Panc1 (cell line): ENCODE measurements at places on chromosomes 1 and 21. TPM values are rescaled to one million over a fixed set of nuclear protein-coding genes. Genes with fewer than 3 reads are reported as not detected.

DNA sequence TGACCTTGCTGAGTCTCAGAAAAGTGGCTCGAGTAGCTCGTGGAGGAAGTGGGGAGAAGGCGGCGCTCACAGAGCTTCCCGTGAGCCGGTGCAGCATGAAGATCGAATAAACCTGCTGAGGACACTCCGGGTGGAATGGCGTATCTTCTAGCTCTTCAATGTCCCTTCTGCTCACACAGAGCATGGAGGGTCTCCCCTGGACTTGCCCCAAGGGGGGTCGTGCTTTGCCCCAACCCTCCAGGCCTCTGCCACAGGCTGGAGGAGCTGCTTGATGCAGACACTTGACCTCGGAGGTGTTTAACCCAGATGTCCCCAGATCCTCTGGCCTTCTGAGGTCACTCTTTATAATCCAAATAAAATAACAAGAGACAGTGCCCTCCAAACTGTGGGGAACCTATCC lies 2.2 kb upstream of the KRTAP10-12 start:
- DNase-seq: no peak

DNA sequence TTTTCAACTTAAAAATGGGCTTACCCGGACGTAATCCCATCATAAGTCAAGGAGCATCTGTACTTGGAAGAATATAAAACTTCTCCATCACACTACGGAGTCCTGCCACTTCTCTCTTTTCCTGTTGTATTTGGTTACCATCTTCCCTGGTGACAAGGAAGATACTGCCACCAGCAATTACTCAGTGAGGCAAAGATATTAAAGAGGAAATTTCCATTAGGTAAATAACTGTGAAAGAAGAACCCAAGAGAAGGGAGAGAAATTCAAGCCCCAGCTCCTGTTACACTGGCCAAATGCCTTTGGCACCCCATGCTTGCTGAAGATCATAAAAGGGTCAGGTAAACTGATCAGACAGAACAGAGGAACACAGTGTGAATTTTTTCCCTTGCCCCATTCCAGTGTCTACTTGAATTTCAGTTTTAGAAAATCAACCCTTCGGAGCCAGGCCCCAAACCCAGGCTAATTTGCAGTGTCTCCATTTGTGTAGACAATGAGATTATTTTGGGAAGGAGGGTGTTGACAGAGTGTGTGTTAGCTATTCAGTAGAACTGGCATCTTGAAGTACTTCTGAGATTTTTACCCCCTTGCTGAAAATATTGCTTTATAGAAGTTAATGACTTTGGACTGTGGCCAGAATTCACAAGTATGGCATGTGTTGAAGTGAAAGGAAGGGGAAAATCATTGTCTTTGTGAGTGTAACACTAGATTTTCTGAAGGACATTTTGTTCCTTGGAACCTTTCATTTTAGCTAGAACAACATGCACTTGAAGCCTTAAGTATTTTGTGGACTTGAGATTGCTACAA lies 167.1 kb downstream of the DHRS3 start:
- no peak for DNase-seq

- no peak for DNase-seq
These were observed 59.3 kb upstream of the B3GALNT2 start for GRCh38 chr1:235563513-235564061.

DNA sequence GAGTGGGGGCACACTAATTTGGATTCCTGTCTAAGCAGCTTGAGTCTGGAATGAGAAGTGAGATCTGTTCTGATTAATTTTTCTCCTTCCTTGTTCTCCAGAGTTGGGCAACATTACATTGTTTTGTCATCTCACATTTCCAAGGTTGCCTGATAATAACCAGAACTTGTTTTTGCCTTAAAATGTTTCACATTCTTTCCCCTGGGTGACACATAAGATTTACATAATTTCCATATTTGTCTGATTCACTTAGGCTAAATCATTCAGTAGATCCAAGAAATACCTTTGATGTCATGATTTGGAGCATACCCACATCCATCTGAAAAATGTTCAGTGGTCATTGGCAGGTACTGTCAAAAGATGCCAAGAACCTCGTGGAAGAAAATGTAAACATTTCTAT lies 60.3 kb downstream of the XCL2 start:
- DNase-seq: no peak

DNA sequence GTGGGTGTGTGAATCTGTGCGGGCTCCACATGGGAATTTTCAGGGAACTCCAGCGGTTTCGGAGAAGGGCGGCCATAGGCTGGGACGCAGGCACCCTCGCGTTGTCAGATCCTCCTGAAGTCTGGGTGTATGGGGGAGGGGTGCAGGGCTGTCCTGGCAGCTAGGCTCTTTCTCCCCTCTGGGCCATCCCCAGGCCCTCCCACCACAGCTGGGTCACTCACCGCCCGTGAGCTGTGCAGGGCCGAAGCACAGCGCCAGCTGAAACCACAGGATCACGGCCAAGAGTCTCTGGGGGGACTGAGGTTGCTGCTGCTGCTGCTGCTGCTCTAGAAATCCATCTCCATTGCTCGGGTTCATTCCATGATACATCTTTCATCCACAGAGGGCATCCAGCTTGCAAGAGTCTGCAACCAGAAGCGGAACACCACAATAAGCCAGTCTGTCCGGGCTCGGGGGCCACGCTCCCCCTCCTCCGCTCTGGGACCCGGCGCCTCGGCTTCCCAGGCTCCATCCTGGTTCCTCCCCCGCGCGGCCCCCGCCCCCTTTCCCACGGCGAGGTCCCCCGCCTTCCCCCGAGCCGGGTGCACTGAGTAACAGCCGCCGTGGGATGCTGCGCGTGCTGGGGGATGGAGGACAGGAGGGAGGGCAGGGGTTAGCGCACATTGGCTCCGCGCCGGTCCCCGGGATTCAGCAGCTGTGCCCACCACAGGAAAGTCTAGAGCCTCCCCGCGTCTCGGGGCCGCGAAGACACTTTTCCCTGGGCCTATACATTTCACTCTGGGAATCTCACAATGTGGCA lies 720 bp downstream of the SUSD4 start:
- no peak for DNase-seq

GRCh38 chr21:42768324-42769121 lies 110.8 kb downstream of the WDR4 start:
- no peak for DNase-seq

The GBP6 gene
- total RNA-seq: not detected

DNA sequence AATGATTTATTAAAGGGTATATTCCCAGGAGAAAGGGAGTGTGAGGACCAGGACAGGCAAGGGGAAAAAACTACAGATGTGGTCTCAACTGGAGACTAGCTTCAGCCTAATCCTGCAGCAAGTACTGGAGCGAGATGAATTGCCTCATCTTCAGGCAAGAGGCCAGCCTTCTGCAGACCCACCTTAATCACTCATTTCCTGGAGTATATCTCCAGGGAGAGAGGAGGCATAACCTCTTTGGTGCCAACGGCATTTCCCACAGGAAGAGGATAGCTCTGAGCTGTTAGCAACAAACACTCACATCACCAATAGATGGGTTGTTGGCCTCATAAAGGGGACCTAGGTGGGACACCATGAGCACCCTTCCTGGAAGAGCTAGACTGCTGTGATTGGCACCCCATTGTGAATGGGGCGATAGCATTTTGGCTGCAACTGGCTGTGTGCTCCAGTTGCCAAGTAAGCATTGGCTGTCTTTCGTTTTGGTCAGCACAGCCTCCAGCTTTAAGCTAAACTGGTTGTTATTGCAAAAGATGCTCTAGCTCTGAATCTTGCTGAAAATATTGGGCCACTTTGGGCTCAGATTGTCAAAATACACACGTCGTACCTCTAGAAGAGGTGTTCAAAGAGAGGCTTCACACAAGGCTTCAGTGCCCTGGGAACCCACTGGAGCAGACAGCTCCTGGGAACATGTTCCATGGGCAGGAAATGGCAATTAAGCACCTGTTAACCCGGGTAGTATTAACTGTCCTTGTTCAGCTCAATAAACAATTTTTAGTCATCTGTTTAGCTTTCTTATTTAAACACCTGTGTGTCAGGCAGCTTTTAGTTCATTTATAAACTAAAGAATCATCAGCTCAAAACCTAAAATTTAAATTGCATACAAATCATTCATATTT lies 314.8 kb upstream of the C1orf87 start:
- DNase-seq: no peak

DNA sequence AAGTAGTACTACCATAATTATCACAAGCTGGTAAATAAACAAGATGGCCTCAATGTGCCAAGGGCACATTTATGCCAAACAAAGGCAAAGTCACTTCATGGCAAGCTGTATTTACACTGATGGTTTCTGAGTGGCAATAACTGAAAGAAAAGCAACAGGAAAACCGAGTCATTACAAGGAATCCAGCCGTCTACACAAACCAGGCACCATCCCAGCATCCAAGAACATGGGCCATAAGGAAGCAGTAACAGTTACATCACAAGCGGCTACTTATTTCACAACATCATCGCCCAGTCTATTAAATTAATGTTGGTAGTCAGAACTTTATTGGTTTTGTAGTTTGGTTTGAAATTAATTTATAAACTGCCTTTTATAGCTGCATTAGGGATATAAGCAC lies 214.2 kb downstream of the RERE start:
- DNase-seq: no peak

The CYP4A11 gene
- not detected for total RNA-seq

The FCRL1 gene
- not detected for total RNA-seq

The SELENBP1 gene
- 5.9 TPM for total RNA-seq

GRCh38 chr21:27024301-27024700 lies 57.4 kb upstream of the ADAMTS5 start:
- DNase-seq: no peak

The SELE gene
- total RNA-seq: not detected

GRCh38 chr1:153420306-153420705 lies 4.0 kb downstream of the S100A7A start:
- no peak for DNase-seq

GRCh38 chr1:112026016-112026415 lies 36.5 kb upstream of the KCND3 start:
- no peak for DNase-seq

- DNase-seq: no peak
These were observed 12.2 kb downstream of the CTSS start for GRCh38 chr1:150753416-150753815.

DNA sequence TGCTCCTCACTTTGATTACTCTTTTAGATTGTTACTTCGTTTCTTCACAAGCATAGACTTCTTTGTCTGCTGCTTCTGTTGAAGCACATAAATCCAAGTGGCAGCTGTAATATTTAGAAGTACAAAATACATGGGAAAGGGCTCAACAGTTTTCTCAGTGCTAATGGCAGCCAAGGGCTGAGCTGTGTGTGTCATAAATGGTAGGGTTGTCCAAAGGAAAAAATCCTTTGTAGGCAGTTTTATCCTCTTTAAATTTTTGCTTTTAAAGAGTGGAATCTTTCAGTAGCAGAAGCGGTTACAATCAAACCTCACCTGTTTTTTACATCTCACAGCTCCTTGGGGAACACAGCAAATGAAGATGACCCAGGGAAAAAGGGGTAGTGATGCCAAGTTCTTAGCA lies 650.8 kb downstream of the PLPP3 start:
- no peak for DNase-seq

DNA sequence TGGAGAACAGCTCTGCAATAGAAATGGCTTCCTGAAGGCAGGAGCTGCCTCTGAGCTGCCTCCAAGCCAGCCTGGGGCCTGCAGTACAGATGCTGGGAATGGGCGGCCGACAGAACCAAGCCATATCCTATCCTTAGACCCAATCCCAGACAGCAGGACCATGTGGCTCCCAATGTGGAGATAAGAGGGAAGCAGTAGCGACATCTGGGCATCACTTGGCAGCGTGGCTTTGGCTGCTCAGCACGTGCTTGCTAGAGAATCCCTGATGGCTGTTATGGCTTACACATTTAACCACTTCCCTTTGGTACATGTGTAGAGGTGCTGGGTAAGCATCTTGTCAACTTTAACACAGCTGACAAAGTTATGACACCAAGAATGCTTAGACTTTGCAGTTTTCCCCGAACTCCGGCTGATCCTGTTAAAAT lies 87.7 kb downstream of the MAN1C1 start:
- DNase-seq: no peak
